ENCODE measurements at places on chromosomes 1 and 21.

- no peak for DNase-seq
Observed at GRCh38 chr21:24076179-24076578, 1531.1 kb downstream of the MRPL39 start.

DNA sequence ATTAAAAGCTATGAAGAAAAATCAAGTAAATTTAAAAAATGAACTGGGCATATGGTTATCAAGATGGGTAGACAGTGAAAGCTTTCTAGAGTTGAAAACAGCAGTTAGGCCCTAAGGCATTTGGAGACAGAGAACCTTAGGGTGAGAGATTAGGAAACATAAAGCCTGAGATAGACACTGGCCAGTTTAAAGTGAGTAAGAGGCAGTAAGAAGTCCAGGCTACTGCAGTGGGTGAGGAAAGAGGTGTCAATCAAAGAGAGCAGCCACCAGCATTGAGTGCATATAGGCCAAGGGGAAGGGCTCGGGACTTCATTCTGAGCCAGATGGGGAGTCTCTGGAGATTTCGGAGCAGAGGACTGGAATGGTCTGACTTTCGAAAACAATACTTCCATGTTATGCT is 1360.5 kb upstream of the ADGRL4 start:
- no peak for DNase-seq

- no peak for DNase-seq
Observed at GRCh38 chr21:28068455-28069358, 924.0 kb downstream of the LTN1 start.

DNA sequence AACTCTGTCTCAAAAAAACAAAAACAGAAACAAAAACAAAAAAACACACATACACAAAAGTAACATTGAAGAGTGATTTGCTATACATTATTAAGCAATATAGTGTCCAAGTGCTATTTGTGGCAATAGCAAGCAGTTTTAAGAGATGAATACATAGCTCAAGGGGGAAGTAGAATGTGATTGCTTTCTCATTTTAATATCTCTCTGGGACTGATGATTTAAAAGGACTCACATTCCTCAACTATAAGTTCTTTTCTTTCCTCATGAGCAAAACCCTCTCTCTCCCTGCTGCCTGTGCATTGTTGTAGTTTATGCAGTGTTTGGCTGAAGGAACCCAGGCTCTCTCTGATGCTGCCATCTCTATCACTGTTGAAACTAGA is 47.0 kb upstream of the CSF1 start:
- DNase-seq, result no peak

DNA sequence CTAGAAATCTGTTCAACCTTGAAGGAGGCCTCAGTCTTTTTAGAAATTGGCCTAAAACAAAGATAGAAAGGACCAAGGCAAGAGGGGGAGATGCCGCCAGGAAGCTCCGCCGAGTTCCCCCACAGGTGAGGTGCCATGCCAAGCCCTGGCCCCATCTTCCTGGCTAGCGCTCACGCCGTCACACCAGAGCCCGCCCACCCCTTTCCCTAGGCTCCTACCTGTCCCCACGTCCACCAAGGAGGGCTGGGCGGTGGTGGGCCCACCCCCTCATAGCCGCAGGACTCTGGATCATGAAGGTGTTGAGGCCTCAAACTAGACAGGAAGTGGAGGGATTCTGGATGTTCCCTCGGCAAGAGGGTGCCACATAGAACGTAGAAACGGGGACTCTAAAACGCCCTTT is 15.5 kb upstream of the CCDC27 start:
- no peak for DNase-seq

DNA sequence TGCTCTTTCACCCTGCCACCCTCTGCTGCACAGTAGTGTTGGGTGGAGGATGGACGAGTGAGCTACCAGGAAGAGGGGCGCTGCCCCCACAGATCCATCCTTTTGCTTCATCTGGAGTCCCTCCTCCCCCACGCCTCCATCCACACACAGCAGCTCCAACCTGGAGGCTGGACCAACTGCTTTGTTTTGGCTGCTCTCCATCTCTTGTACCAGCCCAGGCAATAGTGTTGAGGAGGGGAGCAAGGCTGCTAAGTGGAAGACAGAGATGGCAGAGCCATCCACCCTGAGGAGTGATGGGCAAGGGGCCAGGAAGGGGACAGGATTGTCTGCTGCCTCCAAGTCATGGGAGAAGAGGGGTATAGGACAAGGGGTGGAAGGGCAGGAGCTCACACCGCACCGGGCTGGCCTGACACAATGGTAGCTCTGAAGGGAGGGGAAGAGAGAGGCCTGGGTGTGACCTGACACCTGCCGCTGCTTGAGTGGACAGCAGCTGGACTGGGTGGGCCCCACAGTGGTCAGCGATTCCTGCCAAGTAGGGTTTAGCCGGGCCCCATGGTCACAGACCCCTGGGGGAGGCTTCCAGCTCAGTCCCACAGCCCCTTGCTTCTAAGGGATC is 8.5 kb downstream of the CHRNB2 start:
- DNase-seq, result no peak

GRCh38 chr1:30914931-30915330 is 6.4 kb upstream of the SDC3 start:
- DNase-seq, result no peak

DNA sequence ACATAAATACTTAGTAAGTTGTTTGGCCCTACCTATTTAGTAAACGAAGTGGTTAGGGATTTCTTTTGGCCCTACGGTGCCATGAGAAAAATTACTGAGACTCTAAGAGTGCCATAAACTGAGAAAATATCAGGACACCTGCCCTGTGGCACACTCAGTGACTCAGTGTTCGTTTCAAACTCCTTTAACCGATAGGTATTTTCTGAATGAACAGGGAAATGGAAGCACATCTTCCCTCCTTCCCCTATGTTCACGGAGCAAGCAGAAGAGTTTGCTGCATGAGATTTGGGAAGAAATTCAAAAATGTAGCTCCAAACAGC is 134.2 kb downstream of the KAZN start:
- DNase-seq, result no peak

- no peak for DNase-seq
Observed at GRCh38 chr21:35314857-35315582, 265.9 kb upstream of the RUNX1 start.

GRCh38 chr1:22508329-22508728 is 55.0 kb upstream of the EPHA8 start:
- no peak for DNase-seq

- no peak for DNase-seq
Observed at GRCh38 chr1:177511036-177511435, 340.3 kb downstream of the BRINP2 start.

DNA sequence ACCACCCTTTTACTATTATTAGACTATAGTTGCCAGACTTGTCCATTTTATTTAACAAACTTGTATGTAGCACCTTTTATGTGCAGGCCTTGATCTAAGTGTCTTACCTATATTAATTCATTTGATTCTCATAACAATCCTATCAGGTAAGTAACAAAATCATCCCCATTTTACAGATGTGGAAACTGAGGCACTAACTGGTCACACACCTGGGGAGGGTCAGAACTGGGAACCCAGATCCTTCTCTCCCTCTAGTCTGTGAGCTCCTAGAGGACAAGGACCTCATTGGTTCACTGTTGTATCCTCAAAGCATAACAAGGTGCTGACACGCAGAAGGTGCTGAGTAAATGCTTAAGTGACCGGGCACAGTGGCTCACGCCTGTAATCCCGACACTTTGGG is 14.9 kb downstream of the FBXO2 start:
- DNase-seq, result no peak

DNA sequence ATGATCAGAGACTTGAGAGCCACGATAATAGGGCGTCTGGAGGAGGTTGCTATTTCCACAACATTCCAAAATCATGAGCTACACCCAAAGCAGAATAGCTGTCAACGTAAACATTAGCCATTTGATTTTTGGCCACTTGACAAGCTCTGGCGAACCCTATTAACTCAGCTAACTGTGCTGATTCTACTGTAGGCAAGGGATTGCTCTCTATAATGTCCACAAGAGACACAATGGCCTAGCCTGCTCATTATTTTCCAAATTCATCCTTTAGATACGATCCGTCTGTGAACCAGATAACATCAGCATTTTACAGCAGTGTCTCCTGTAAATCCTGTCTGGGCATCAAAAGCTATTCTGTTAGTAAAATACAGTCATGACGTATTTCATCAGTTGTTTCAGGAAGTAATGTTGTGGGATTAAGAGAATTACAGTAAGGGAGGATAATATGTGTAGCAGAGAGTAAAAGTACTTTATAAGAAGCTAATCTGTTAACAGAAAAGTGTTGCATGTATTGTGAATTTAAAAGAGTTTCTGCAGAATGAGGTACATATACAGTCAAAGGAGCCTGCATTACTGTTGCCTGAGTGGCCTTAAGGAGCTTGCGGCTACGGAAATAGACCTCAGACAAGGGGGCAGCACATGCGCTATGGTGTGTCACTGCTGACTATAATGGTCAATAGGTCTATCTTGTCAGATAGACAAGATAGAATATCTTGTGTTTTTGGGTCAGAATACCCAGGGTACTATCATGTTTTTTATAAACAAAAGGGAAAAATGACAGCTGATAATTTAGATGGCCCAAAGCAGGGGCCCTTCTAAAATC is 44.9 kb upstream of the TINAGL1 start:
- no peak for DNase-seq

DNA sequence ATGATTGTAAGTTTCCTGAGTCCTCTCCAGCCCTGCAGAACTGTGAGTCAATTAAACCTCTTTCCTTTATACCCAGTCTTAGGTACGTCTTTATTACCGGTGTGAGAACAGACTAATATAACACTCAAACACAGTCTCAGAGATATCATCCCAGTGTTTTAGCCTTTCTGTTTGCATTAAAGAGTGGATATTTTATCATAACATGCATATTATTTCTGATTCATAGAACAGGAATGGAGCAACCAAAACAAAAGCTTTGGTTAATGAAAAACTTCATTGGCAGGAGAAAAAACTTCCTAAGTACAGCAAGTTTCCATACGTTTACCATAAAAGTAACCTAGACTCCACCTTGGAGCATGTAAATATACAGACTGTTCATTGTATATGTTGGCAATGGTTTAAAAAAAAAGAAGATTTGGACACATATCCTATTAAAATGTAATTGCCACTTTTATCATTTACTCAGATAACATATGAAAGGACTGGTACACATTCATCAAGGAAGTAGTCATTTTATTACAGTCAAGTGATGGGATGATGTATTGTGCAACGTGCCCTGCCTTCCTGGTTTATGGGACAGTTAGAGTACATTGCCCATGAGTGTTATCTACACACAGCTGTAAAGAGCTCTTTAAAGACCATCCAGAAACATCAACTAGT is 144.8 kb downstream of the ETS2 start:
- DNase-seq, result no peak

DNA sequence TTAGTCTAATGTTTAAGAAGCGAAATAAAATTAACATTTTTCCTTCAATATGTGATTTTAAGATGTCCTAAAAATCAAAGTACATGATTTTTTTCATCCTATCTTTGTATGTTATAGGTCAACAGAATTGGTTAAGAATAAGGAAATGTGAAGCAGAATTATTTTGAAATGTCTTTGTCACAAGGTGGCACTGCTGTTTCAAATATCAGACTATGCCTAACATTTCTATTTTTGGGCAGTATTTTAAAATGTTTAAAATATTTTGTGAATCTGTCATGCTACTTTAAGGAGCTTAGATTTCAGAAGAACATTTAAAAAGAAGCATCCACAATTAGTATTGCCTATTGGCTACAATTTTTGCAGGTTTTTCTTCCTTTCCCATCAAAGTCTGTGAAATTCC is 38.7 kb downstream of the AMY1C start:
- no peak for DNase-seq

DNA sequence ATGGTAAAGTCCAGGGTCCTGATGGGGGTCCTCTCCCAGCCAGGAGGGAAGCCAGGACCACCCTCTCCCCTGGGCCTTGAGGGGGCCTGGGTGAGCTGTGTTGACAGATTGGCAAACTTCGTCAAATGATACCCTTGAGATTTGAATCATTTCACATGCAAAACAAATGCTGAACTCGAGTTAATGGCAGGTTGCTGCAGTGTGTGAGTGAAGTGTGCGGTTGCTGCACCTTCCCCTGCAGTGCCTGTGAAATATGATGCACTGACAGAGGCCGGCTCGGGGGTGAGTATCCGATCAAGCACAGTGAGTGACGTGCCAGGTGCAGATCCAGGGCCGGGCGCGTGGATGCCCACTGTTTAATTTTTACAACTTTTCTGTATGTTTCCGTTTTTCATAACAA is 5.7 kb upstream of the KRTAP12-1 start:
- DNase-seq, result no peak
